ENCODE measurements at places on chromosomes 2 and 18.

- no peak for DNase-seq
These were observed 122.8 kb upstream of the FHL2 start for GRCh38 chr2:105521616-105522015.

DNA sequence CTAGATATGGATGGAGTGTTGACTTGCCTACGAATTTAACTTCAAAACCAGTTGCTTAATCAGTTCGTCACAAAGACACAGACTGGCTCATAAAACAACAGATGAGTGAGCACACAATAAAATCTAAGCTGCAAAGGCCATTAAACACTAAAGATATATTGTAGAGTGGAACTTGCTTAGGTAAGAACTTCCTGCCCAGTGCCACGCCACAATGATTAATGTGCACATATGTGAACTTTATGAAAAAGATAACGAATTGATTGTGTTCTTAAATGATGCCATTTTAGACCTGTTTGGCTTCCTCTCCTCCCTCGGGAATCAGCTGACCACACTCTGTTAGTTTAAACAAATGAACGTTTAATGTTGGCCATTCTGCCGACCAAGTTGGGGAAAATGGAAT, 2031.3 kb upstream of the CELF4 start:
- no peak for DNase-seq

GRCh38 chr2:108571286-108571685, 37.0 kb downstream of the LIMS1 start:
- no peak for DNase-seq

- no peak for DNase-seq
These were observed 49.5 kb downstream of the KCNE4 start for GRCh38 chr2:223101340-223102039.

DNA sequence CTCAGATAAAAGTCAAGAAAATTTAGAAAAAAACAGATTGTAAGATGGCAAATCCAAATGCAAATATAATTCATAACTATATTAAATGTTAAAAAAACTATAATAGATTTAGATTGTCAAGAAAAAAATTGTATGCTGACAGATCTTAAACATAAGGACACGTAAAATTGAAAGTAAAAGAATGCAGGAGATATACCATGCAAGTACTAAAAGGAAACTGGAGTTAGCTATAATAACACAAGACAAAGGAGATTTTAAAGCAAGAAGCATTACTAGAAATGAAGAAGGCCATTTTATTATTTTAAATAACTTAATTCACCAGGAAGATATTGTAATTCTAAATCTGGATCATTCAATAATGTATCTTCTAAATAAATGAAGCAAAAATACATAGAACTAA, 48.3 kb downstream of the TTC21B start:
- no peak for DNase-seq

DNA sequence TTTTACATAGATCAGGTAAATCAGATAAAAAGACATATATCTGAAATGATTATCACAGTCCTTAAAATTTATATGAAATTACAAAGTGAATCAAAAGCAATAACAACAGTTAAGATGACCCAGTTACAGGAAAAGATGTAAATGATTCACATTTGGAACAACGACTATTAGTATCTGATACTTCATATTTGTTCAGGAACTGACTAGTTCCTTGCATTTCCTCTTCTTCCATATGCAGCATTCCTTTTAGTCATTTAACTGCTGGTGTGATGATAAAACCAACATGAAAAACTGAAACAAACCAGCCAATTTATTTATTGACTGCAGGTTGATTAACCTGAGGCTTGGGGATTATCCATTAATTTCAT, 75.2 kb downstream of the RBMS1 start:
- DNase-seq, result no peak

DNA sequence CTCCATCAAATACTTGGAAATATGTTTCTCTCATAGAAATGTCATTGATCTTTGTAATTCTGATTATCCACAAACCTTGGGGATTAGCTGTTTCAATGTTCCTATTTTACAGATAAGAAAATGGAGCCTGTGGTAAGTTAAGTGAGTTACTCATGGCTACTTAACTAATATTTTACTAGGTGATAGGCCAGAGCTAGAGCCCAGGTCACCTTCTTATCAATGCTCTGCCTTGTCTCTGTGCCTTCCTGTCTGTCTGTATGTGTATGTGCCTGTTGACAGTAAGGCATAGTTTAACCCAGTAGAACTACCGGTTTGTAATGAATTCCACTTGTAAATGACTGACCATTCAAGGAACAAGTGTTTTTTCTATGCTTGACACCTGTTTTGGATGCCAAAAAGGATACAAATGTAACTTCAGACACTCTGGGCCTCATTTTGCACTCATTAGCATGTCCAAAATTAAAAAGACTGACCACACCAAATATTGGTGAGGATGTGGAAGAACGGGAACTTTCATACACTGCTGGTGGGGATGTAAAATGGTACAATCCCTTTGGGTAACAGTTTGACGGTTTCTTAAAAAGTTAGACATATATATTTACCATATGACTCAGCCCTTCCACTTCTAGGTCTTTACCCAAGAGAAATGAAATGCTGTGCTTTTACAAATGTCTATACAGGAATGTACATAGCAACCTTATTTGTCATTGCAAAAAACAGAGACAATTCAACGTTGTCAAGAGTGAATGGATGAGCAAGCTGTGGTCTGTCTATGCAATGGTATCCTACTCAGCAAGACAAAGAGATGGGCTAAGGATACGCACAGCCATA, 19.6 kb upstream of the IL1A start:
- DNase-seq, result no peak

GRCh38 chr2:62200291-62200841, 4.5 kb downstream of the B3GNT2 start:
- no peak for DNase-seq

DNA sequence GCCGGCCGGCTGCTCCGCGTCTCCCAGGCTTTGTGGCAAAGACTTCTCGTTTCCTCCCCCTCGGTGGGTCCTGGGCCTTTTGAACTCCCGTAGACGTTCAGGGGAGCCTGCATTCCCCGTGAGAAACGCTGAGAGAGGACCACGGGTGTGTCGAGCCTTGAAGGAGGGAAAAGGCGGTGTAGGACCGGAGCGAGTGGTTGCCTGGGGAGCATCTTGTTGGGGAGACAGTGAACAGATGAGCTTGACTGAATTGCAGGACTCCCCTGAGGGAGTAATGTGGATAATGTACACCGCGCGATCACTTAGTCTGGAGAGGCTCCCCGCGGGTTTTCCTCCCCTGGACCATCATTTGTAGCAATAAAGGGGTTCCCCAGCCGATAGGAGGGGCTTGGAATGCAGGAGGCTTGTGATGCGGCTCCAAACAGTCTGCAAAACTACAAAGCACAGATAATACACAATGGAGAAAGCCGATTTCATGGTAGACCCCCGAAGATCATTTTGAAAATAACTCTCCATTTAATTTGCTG, 769 bp downstream of the ALMS1 start:
- no peak for DNase-seq

- no peak for DNase-seq
These were observed 6.2 kb downstream of the PXDN start for GRCh38 chr2:1738163-1738562.

Data from left forelimb (tissue), 1 donor.